ENCODE measurements at places on chromosomes 4 and X.

GRCh38 chr4:53497487-53498244, 93.6 kb downstream of the LNX1 start:
- no peak for DNase-seq
- H3K27me3 ChIP-seq, result no peaks in the 10 kb centered on the region
- H3K36me3 ChIP-seq, result no peaks in the 10 kb centered on the region
- H3K27ac ChIP-seq, result no peak overlapping the region

DNA sequence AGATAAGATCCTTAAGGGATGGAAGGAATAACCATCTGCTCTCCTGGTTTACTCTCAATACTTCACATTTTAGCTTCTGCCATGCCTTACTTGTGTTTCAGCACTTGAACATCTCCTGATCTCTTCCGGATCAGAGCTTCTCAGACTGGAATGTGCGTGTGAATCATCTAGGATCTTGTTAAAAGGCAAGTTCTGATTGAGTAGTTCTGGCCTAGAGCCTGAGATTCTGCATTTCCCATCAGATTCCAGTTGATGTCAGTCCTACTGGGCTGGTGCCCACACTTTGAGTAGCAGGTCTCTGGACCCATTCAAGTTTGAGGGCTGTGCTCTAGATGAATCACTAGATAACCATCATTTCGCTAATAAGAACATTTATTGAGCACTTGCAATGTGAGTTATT, 20.0 kb downstream of the NDP start:
- no peak for DNase-seq
- peaks cover 3% of the 10 kb centered on the region for H3K27me3 ChIP-seq
- no peaks in the 10 kb centered on the region for H3K36me3 ChIP-seq

DNA sequence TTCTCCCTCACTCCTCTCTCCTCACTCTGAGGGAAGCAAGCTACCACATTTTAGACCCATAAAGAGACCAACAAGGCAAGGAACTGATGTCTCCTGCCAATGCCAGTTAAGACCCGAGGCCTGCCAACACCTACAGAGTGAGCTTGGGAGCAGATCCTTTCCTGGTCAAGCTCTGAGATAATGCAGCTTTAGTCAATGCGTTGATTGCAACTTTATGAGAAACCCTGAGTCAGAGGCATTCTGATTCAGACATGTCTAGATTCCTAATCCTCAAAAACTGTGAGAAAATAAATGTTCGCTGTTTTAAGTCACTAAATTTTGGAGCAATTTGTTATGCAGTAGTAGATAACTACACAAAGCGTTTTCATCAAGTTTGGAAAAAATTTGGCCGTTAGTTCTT, 115.5 kb downstream of the JADE1 start:
- DNase-seq, result no peak
- H3K27ac ChIP-seq, result no peak overlapping the region
- H3K4me1 ChIP-seq, result no peaks in the 10 kb centered on the region
- no peaks in the 10 kb centered on the region for H3K27me3 ChIP-seq
- H3K4me3 ChIP-seq, result no peak overlapping the region

GRCh38 chr4:41280010-41280409, 23.3 kb downstream of the UCHL1 start:
- no peak overlapping the region for H3K4me3 ChIP-seq
- H3K4me1 ChIP-seq, result no peaks in the 10 kb centered on the region
- H3K36me3 ChIP-seq, result no peaks in the 10 kb centered on the region
- DNase-seq, result no peak
- H3K27me3 ChIP-seq, result peaks cover 9% of the 10 kb centered on the region
- H3K27ac ChIP-seq, result no peak overlapping the region

DNA sequence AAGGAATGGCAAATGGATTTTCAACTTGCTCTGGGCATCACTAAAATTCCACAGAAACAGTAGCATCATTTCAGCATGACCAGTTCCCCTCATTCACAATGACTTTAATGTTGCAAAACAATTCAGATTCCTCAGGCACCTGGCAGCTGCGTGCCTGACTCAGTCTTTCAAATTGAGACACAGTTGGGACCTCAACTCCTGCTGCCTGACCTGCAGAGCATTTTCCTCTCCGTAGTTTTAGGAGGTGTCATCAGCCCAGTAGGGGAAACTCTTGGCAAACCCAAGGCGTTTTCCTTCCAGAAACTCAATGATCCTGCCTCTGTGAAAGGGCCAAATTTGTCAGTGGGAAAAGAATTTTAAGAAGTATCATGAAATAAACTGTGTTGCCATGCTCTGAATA, 388.9 kb downstream of the SPRY1 start:
- no peaks in the 10 kb centered on the region for H3K36me3 ChIP-seq
- H3K4me3 ChIP-seq, result no peak overlapping the region
- peaks cover 2% of the 10 kb centered on the region for H3K27me3 ChIP-seq
- H3K27ac ChIP-seq, result no peak overlapping the region

GRCh38 chr4:166092797-166093290, 219.8 kb downstream of the TLL1 start:
- no peaks in the 10 kb centered on the region for H3K27me3 ChIP-seq
- H3K4me1 ChIP-seq, result no peaks in the 10 kb centered on the region
- no peak overlapping the region for H3K27ac ChIP-seq
- no peaks in the 10 kb centered on the region for H3K36me3 ChIP-seq
- DNase-seq, result no peak

DNA sequence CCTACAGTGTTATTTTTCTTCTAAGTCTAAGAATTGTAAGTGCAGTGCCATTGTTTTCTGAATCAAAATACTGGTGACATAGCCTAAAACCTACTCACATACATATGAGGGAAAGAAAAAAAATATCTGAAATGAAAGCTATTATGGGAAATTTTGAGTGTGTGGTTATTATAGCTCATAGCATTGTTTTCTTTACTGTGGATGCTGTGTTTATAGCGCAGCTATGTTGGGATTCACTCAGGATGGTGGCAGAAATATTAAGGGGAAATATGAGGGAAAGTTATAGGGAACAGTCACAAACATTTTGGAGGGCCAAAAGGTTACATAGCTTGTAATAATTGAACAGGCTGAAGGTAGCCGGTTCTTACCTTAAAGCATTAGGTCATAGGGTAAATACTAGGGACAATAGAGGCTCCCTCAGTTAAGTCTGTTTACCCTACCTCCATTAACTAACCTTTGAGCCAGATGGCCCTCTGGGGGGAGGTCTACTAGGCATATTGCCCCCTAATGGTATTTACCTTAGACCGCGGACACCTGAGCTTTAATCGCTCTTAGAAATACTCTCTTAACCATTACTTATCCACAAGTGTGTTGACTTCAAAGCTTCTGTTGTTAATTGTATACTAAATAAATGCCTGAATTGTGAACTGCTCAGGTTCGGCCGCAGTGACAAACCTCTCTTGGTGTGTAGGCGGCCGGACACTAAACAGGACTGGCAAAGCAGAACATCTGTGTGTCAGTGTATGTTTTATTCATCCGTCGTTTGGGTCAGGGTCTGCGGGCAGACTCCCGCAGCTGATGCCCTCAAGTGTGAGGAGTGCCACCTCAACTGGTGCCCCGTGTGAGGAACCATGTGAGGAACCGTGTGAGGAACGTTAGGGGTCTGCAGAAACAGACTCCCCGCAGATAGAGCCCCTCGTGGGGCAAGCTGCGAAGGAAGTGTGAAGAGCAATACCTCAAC, 21.3 kb upstream of the SULT1B1 start:
- DNase-seq, result no peak
- no peaks in the 10 kb centered on the region for H3K4me1 ChIP-seq
- H3K36me3 ChIP-seq, result no peaks in the 10 kb centered on the region
- H3K4me3 ChIP-seq, result no peak overlapping the region
- no peak overlapping the region for H3K27ac ChIP-seq

GRCh38 chr4:18880871-18881270, 859.3 kb upstream of the LCORL start:
- no peak overlapping the region for H3K4me3 ChIP-seq
- no peak for DNase-seq
- H3K27me3 ChIP-seq, result no peaks in the 10 kb centered on the region
- no peak overlapping the region for H3K27ac ChIP-seq

- H3K27me3 ChIP-seq, result no peaks in the 10 kb centered on the region
- H3K27ac ChIP-seq, result no peak overlapping the region
- peaks cover 14% of the 10 kb centered on the region for H3K36me3 ChIP-seq
- peak; percentile 8 for DNase-seq
- no peak overlapping the region for H3K4me3 ChIP-seq
Observed at GRCh38 chr4:3255611-3256186, 6.7 kb downstream of the MSANTD1 start.

Measured in activated B cell treated with CpG ODN at 0.5 μM for 24 hours (primary cell).